ENCODE measurements at places on chromosomes 6 and 20. TPM values are rescaled to one million over a fixed set of nuclear protein-coding genes. Genes with fewer than 3 reads are reported as not detected.

The PLCB4 gene
- not detected for total RNA-seq

The MAPK13 gene
- total RNA-seq: 20.6 TPM

The PBOV1 gene
- total RNA-seq: not detected

The ZDHHC14 gene
- total RNA-seq: 50.4 TPM

The HCRTR2 gene
- total RNA-seq: not detected

The TAF8 gene
- total RNA-seq: 62.1 TPM

The NOL7 gene
- 58.3 TPM for total RNA-seq

The FAM110A gene
- 18.4 TPM for total RNA-seq

The COL20A1 gene
- total RNA-seq: not detected

The SPATS1 gene
- not detected for total RNA-seq

The SLC22A3 gene
- not detected for total RNA-seq

The TRIM31 gene
- not detected for total RNA-seq

The OSER1 gene
- 80.0 TPM for total RNA-seq

The VGLL2 gene
- total RNA-seq: not detected

The PLCB1 gene
- total RNA-seq: 0.47 TPM

The SASH1 gene
- total RNA-seq: 0.51 TPM

The TCP1 gene
- 150 TPM for total RNA-seq

The C4B gene
- 3.8 TPM for total RNA-seq

The SLC4A11 gene
- total RNA-seq: 2.7 TPM

The HLA-DRB5 gene
- total RNA-seq: 174 TPM

The SEL1L2 gene
- total RNA-seq: not detected

The TEAD3 gene
- 0.17 TPM for total RNA-seq

The ESR1 gene
- 5.9 TPM for total RNA-seq

The FAM209B gene
- 1.9 TPM for total RNA-seq

The VNN1 gene
- not detected for total RNA-seq

The ZNF133 gene
- total RNA-seq: 13.6 TPM

The ID4 gene
- total RNA-seq: not detected

The DOK5 gene
- not detected for total RNA-seq

The IP6K3 gene
- total RNA-seq: not detected

The SAPCD1 gene
- 11.1 TPM for total RNA-seq

The TRIM40 gene
- not detected for total RNA-seq

The KIF25 gene
- not detected for total RNA-seq

The BPIFB1 gene
- not detected for total RNA-seq

The CD93 gene
- total RNA-seq: 0.10 TPM

The APOBEC2 gene
- not detected for total RNA-seq

The ADGRB3 gene
- not detected for total RNA-seq

The TMEM74B gene
- 0.73 TPM for total RNA-seq

The APMAP gene
- 28.0 TPM for total RNA-seq

The F13A1 gene
- 2.0 TPM for total RNA-seq

The SLC9A8 gene
- total RNA-seq: 24.2 TPM

The C2 gene
- 3.4 TPM for total RNA-seq

The NEURL2 gene
- total RNA-seq: 4.1 TPM

The ARHGAP18 gene
- total RNA-seq: 3.9 TPM

The TUBB2B gene
- total RNA-seq: not detected

The PNPLA1 gene
- total RNA-seq: 0.32 TPM

The METTL24 gene
- total RNA-seq: not detected

The PEDS1 gene
- 11.2 TPM for total RNA-seq

The KCNS1 gene
- total RNA-seq: not detected

The HLA-DQB2 gene
- 112 TPM for total RNA-seq

The APCDD1L gene
- not detected for total RNA-seq

The HDGFL1 gene
- total RNA-seq: not detected

The HUS1B gene
- total RNA-seq: 2.9 TPM

The NFATC2 gene
- 38.0 TPM for total RNA-seq

The KCNB1 gene
- total RNA-seq: 0.12 TPM

The BNIP5 gene
- total RNA-seq: 0.10 TPM

The ERVFRD-1 gene
- total RNA-seq: not detected

The TOX2 gene
- 4.1 TPM for total RNA-seq

The ZFP57 gene
- 5.0 TPM for total RNA-seq

Data from B cell (primary cell).